ENCODE measurements at places on chromosomes 6 and 20.

DNA sequence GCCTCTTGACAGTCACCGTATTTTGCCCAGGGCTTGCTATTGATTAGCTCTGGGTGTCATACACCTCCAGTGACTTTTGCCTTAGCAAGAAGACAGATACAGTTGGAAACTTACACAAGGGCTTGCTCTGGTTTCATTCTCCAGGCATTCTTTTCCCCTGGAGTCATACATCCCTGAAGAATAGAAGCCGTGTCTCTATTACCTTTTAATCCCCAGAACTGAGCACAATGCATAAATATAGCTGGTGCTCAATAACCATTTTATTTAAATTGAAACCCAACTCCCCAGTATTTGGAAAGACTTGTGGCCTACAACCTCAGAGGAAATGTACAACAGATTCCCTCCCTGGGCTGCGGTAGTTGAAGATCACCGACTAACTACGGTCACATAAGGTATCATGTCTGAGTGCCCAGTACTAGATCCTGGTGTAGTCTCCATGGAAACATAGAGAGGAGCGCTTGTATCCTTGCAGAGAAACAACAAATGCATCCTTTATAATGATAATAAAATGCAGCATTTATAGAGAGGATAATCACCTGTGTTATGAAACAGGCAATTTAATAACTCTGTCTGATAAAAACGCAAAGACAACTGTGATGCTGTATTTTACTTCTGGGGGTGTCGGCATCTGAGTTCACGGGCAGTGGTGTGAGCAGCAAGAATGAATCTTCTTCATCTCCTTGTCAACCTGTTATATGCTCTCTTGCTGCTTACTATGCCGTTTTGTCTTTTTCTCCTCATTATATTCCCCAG lies 401.2 kb upstream of the AGPAT4 start:
- no peak for DNase-seq

DNA sequence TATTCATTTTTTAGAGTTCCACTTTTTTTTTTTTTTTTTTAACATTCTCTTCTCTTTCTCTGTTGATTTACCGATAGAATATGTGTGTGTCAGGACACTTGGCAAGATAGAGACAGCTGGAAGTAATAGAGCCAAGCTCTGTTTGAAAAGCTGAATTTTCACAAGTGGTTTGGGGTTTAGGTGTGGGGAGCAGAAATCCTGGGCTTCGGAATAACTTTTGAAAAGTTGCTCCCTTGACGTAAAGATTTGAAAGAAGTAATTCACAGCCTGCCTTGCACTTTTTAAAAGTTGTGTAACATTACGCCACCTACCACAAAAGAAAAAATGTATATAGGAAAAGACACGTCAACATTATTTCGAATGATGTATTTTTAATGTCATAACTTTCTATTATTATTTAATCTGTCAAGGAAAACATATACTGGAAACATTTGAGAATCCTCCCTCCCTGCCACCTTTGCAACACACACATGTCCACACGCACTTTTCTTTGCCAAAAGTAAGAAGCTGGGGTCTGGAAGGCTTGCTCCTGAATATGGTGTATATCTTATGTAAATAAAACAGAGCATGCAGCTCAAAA lies 917.9 kb downstream of the KIF16B start:
- no peak for DNase-seq

GRCh38 chr6:63486196-63486595 lies 86.1 kb upstream of the LOC128125822 start:
- DNase-seq = no peak

GRCh38 chr20:52160621-52161204 lies 30.9 kb downstream of the ZFP64 start:
- DNase-seq = no peak

- DNase-seq = no peak
Measured at GRCh38 chr6:141824350-141824749, 308.4 kb upstream of the GJE1 start.

DNA sequence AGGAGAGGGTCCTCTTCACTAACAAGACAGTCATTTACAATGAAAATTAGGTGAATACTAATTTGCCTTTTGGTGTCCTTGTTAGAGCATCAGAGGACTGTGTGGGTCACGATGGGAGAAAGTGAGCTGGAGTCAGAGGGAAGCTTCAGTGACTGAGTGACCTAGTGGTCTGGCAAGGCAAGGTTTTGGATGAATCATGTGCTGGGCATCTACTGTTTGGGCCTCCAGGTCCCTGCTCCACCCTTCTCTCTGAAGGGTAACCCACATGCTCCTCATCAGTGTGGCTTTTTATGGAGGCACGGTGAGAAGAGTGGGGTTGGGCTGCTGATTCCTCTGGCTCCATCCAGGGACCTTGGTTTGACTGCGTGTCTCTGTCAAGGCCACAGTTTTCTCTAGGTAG lies 60.5 kb upstream of the EXOC2 start:
- no peak for DNase-seq

DNA sequence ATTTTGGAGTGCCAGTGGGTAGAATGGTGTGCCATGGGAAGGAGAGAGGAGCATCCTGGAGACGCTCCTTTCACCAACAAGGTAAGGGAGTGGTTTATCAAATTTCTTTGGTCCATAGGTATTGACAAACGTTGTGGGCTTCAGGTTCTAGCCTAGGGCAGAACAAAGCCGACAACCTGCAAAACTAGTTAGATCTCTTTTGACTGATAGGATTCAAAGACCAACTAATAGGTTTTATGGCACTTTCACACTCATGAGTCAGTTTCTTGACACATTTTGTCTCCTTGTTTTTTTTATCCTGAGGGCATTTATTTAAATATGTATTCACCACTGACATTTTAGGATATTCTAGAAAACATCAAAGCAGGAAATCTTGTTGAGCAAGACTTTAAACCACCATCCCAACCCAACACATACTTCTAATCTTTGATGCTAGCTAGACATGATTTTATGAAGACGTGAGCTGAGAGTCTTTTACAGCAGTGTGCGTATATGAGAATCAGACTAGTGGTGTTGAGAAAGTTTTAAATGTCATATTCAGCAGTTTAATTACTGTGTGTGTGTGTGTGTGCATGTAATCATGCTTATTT lies 370.4 kb upstream of the HSF2 start:
- no peak for DNase-seq

- no peak for DNase-seq
Measured at GRCh38 chr20:44666066-44666465, 14.6 kb upstream of the ADA start.

- DNase-seq = peak; percentile 81
Measured at GRCh38 chr20:37822141-37822601, 80.8 kb upstream of the VSTM2L start.

DNA sequence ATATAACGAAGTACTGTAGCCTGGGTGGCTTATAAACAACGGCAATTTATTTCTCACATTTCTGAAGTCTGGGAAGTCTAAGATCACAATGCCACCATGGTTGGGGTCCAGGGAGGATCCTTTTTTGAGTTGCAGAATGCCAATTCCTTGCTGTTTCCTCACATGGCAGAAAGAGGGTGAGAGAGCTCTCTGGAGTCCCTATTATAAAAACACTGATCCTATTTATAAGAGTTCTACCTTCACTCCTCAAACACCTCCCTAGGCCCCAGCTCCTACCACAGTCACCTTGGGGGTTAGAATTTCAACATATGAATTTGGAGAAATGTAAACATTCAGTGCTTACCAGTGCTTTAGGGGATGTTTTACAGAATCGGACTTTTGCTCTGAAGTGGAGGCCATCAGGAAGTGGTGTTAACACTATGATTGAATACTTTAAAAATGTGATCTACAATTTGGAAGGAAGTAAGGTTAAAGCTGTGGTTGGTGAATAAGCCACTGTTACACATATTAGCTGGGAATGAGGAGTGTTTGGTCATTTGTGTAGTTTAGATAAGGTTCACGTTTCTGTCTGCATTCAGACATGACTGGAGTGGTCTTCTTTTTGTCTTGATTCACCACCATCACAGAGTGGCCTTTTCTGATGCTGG lies 79.9 kb upstream of the SPTLC3 start:
- no peak for DNase-seq

- DNase-seq = no peak
Measured at GRCh38 chr6:21450628-21451027, 142.9 kb upstream of the SOX4 start.
